ENCODE measurements at places on chromosomes 6 and 20.

- DNase-seq = no peak
These were observed 35.3 kb upstream of the KIFC1 start for GRCh38 chr6:33356295-33356694.

DNA sequence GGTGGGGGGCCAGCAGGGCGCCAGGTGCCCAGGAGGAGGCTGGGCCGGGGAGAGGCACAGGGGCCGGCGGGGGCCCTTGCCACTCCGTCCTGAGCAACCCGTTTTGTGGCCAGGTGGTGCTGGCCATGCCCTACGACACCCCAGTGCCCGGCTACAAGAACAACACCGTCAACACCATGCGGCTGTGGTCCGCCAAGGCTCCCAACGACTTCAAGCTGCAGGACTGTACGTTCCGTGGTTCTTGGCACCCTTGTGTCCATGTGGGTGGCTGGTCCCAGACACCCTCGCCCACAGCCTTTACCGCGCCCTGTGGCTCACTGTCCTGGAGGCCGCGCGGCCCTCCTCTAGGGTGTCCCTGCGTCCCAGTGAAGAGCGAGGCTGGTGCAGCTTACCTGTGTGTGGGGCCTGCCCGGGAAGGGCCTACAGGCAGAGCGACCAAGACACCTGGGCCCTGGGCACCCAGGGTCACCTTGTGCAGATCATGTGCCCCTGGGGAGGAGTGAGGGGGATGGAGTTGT is 28.7 kb downstream of the PYGB start:
- DNase-seq = no peak

GRCh38 chr20:59253779-59254319 is 46.6 kb upstream of the EDN3 start:
- no peak for DNase-seq

GRCh38 chr20:843912-844311 is 10.4 kb downstream of the FAM110A start:
- DNase-seq = no peak

GRCh38 chr6:167400482-167401138 is 75.7 kb downstream of the TTLL2 start:
- DNase-seq = no peak

DNA sequence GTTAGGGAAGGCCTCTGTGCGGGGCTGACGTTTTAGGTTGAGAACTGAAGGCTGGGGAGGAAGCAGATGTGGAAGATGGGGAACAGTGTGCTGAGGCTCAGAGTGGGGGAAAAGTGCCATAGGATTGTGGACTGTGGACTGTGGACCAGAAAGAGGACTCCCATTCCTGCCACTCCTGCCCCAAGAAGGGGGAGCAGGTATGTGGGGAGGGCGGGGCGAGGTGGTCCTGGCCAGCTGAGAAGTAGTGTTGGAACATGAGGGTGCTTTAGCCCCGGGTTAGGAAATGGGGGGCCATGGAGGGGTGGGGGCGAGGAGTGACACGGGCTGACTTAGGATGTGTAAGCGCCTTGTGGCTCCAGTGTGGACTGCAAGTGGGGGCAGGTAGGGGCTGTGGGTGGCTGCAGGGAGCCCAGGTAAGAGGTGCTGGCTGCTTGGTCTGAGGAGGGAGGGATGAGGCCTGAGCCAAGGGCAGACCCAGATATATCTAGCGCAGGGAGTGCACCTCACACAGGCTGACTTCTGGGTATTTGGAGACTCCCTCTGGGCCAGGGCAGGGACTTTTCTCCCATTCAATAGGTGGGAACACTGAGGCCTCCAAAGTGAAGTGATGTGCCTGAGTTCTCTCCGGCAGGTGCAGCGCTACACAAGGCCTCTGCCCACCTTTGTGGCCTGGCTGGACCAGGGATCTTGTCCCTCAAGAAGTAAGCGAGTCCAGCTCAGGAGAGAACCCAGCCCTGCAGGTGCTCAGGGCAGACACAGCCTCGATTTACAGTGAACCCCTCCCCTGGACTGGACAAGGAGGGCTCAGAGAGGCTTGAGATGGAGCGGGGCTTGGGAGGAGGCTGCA is 76.6 kb upstream of the TOX2 start:
- no peak for DNase-seq

- no peak for DNase-seq
These were observed 2.8 kb upstream of the TOMM6 start for GRCh38 chr6:41784581-41785171.

- DNase-seq = no peak
These were observed 168.2 kb downstream of the ZNF217 start for GRCh38 chr20:53425481-53425880.

- DNase-seq = no peak
These were observed 49.0 kb downstream of the MDGA1 start for GRCh38 chr6:37648465-37649330.

DNA sequence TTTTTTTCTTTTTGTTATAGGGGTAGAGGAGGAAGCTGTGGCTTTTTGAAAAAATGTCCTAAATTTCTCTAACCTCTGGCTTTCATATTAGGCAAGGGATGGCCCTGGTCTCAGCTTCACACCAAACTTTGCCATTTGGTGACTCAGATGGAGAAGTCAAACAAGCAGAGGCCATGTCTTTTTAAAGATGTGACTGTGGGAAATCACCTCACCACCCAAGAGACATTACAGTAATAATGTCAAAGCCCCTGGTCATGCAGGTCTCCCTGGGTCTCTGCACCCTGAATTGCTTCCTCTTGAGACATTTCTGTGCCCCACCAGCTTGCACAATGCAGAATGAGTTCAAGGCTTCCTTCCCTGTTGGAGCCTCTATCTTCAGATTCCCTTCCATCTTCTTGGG is 39.5 kb upstream of the ADGRF5 start:
- DNase-seq = no peak

All from fibroblast of villous mesenchyme (primary cell).